Putamen (tissue), 1 donor: ENCODE measurements at places on chromosomes 11 and 22.

DNA sequence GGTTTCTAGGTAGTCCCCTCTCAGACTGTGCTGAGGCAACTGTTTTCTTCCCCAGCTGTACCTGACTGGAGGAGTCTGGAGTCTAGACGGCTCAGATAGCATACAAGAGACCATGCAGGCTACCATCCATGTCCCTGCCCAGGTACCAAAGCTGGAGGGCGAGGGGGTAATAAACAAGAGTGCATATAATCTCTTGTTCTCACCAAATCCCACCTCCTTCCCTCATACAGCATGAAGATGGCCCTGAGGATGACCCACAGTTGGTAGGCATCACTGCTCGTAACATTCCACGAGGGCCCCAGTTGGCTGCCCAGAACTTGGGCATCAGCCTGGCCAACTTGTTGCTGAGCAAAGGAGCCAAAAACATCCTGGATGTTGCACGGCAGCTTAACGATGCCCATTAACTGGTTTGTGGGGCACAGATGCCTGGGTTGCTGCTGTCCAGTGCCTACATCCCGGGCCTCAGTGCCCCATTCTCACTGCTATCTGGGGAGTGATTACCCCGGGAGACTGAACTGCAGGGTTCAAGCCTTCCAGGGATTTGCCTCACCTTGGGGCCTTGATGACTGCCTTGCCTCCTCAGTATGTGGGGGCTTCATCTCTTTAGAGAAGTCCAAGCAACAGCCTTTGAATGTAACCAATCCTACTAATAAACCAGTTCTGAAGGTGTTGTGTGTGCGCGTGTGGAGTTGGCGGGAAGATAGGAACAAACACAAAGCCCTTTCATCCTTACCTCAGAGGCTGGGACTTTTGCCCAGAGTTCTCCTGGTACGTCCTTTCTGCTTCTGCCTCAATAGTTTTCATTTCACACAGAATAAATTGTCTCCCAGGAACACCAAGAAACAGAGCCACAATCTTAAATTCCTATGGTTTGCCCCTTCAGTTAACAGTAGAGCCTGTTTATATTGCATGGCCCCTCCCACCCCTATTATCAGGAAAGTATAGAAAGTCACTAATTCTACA is 8.5 kb downstream of the HMBS start:
- DNase-seq, result no peak

GRCh38 chr11:126063507-126063852 is 814 bp upstream of the CDON start:
- no peak for DNase-seq

GRCh38 chr22:22879675-22880155 is 7.9 kb upstream of the IGLL5 start:
- DNase-seq, result no peak

- DNase-seq, result peak; percentile 63
Measured at GRCh38 chr11:115408036-115408921, 95.9 kb downstream of the CADM1 start.

DNA sequence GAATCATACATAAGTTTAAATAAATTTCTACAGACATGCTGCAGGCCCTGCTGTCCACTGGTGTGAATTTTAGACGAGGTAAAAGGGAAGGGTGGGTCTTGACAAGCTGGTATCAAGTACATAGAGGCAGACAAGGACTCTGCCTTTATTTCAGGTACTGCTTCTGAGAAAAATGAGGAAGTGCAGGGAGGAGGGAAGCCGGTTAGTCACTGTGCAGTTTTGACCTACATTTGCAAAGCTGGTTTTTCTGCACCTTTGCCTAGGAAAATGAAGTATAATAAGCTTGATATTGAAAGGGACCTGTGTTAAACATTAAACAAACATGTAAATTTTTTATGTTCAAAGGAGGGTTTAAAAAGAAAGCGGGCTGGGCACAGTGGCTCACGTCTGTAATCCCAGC is 24.6 kb downstream of the TMEM45B start:
- DNase-seq, result peak; percentile 10

GRCh38 chr22:27212617-27213177 is 555.3 kb downstream of the MIAT start:
- no peak for DNase-seq

DNA sequence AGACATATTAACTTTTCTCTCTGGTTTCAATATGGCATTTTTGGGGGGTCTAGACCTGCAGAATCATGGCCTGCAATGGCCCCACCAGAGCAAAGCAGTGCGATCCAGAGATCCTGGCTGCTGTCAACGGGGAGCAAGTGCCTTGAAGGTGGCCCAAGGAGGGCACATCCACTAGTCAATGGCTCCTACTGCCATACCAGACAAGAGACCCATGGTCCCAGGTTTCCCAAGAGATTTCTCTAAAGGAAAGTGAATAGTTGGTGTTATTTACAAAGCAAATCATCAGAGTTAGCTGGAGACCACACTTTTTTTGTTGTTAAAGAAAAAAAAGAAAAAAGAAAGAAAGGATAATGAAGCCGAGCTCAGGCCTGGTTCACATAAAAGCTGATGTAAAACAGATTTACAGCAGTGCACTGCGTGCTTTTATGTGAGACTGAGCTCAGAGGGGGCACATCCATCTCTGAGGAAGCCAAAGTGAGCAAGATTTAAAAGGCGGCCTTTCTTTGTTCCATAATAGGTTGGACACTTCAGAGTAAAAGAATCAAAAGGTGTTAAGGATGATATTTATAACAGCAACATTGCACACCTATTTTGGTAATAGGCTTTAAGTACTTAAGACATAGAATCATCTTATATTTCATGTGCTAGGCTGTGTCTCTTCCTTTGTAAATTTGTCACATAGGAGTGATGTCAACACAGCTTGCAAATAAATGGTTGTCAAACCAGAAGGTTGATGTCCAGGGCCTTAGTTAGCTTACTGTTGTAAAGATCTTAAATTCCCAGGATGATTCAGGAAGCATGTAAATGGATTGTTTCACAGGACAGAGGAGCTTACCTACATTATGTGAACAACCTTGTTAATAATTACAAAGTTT is 201.3 kb upstream of the NTM start:
- no peak for DNase-seq

- peak; percentile 19 for DNase-seq
Measured at GRCh38 chr11:19474211-19474610, 233.5 kb upstream of the E2F8 start.

DNA sequence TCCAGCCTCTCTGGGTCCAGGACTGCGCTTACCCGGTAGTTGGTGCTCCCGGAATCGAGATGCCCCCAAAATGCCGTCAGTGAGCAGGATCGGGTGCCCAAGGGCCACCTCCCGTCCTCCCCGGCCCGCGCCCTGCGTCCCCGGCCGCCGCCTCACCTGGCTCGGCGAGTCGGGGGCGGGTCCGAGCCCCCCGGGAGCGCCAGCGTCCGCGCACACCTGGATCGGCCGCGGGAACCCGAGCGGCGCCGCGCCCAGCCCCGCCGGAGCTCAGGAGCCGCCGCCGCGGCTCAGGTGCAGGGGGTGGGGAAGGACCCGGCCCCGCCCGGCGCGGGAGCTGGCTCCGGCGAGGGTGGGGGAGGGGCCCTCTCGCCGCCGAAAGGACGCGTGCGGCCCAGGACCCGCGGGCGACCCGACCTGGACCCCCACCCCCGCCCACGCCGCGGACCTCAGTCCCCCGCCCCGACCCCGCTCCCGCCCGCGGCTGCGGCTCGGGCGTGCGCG is at the start of gene SHANK2:
Gene SHANK2 (minus strand): TSS at position 309 of the 501 bp plus-strand sequence. CDS start 105,251 bp downstream, outside the sequence.
- no peak for DNase-seq

DNA sequence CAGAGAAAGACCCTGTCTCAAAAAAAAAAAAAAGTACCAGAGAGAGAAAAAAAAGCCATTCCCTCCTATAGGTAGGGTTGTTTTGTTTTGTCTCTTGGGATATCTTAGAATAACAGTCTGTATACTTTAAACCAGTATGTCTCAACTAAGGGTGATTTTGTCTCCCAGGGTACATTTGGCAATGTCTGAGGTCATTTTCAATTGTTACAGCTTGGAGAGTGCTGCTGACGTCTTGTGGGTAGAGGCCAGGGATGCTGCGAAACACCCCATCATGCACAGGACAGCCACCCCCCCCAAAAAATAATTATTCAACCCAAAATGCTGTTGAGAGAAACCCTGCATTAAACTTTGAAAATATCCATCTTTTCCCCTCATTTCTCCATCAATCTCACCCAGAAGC is 56.1 kb upstream of the CRTAM start:
- no peak for DNase-seq

- no peak for DNase-seq
Measured at GRCh38 chr11:134556186-134556585, 144.1 kb upstream of the B3GAT1 start.

- DNase-seq, result peak; percentile 78
Measured at GRCh38 chr11:73317373-73317772, 9.3 kb downstream of the ARHGEF17 start.

- DNase-seq, result no peak
Measured at GRCh38 chr11:98736833-98737232, 283.9 kb upstream of the CNTN5 start.
